Hematopoietic multipotent progenitor cell treated with erythropoietin and hydrocortisone succinate and interleukin-3 and kit ligand, for 17 days (in vitro differentiated cells): ENCODE measurements at places on chromosomes 11 and 22.

- peak; percentile 49 for DNase-seq
These were observed 1.1 kb downstream of the CDC42EP1 start for GRCh38 chr22:37561212-37562048.

DNA sequence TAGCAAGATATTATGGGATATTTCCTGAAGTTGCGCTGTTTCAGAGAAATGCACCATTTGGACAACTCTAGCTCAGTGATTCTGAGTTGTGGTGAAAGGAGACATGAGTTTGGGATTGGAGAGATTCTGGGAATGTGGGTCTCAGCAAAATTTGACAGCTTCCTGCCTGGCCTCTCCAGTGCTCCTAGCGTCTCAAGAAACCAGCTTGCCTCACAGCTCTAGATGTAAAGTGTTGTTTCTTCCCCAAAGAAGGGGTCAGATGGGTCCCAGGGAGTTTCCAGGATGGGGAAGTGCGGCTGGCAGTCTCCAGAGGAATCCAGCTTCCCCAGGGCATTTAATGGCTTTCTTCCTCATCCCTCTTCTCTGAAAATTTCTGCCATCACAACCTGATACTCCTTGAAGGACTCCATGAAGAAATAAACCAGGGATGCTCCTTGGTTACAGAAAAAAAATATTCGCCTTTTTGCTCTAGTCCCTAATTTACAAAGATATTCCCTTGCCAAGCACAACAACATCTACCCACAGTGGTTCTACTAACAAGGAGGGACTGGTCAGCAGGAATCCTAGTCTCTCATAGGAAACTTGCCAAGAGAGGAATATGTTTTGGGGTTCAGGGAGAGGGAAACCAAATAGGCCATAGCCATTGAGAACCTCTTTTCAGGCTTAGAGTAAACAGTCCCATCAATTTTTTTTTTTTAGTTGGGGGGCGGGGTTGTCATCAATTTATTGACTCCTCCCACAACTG is 185.4 kb upstream of the E2F8 start:
- DNase-seq: no peak

- no peak for DNase-seq
These were observed 167.8 kb downstream of the C11orf91 start for GRCh38 chr11:33532720-33533385.

GRCh38 chr22:29300467-29300806 is 6.0 kb upstream of the GAS2L1 start:
- no peak for DNase-seq

DNA sequence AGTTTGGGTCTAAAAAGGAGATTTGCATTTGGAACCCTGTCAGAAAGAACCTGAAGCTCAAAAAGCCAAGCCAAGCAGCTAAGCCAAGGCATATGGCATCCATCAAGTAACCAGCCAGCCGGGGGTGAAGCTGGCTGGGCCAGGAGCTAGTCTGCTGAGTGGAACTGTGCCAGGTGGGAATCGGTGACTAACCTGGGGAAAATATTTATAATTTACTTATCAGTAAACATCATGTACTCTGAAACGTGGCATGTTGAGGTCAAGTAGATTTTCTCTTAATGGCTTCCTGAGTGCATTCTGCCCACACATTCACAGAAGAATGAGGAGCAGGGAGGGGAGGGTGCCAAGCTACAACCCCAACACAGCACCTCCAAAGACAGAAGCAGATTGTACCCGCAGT is 70.5 kb upstream of the SESN3 start:
- no peak for DNase-seq

DNA sequence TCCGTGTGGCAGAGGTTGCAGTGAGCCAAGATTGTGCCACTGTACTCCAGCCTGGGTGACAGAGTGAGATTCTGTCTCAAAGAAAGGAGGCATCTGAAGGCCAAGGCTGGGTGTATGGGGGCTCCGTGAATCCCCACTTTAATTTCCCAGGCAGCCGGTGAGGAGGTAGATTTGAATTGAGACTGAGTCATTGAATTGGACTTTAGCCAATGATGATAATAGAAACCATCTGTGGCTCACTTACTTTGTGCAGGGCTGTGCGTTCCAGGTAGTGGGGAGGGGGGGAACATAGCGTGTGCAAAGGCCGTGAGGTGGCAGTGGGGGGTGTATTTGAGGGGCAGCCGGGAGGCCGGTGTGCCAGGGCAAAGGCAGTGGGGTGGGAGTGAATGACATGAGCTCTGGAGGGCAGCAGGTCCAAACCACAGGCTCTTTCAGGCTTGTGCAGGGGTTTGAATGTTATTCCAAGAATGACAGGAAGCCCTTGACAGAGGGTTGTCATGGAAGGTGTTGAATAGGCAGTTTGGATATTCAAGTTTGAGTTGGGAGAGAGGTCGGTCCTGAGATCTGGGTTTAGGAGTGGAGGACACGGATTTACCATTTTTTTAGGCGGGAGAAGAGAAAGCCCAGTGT is 6.1 kb downstream of the ARHGAP8 start:
- DNase-seq: no peak

DNA sequence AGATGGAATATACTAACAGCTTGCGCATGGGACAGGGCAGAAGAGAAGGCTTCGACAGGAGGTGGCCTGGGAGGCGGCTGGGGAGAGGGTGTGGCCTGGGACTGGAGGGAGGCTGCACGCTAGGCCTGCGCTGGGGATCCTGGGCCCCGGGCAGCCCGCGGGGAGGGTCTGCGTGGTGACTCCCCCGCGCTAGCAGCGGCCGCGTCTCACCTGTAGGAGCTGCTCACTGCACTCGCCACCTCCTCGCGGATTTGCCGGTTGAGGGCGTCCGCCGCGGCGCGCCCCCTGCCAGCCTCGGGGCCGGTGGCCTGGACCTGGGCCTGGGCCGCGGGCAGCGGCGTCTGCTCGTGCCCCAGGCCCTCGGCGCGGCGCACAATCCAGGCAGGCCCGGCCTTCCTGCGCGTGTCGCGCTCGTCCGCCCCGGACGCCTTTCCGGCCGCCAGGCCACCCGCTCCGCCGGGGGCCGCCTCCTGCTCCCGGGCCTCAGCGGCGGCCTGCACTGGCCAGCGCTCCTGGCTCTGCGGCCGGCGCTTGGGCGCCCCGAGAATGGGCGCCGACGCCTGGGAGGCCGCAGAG is 1.5 kb downstream of the MAP6 start:
- no peak for DNase-seq

- DNase-seq: no peak
These were observed 24.2 kb upstream of the TMEM123 start for GRCh38 chr11:102476812-102477211.
